Fibroblast of skin of right biceps (primary cell): ENCODE measurements at places on chromosomes 16 and 17.

- DNase-seq, result no peak
Observed at GRCh38 chr17:15264542-15264941, 584 bp downstream of the PMP22 start.

- no peak for DNase-seq
Observed at GRCh38 chr16:81565321-81566028, 120.9 kb downstream of the CMIP start.

DNA sequence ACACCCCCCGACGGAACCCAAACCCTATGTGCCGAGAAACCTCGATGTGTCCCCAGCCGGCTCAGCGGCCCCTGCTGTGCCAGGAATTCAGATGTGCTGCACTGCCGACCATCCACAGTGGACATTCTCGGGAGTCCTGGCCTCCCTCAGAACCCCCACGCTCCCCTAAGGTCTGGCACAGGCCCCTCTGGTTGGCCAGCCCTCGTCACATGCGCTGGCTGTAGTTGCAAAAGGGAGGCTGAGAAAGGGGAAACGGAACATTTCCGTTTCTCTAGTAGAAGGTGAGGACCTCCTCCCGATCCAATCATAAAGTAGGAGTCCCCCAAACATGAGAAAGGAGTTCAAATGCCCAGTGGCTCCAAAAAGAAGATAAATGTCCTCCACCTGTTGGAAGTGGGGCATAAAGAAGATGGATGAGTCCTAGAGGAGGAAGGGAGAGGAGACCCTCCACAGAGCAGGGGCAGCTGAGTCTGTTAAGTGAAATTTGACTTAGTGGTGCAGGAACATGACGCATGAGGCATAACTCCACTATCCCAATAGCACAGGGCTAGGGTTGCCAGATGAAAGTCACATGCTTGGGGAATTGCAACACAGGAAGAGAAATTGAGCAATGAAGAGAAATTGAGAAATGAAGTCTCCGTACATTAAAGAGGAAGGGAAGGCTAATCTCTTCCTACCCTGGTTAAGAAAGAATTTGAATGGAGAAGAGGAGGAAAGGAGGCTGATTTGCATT, 49.3 kb upstream of the WSB1 start:
- DNase-seq, result peak; percentile 88

DNA sequence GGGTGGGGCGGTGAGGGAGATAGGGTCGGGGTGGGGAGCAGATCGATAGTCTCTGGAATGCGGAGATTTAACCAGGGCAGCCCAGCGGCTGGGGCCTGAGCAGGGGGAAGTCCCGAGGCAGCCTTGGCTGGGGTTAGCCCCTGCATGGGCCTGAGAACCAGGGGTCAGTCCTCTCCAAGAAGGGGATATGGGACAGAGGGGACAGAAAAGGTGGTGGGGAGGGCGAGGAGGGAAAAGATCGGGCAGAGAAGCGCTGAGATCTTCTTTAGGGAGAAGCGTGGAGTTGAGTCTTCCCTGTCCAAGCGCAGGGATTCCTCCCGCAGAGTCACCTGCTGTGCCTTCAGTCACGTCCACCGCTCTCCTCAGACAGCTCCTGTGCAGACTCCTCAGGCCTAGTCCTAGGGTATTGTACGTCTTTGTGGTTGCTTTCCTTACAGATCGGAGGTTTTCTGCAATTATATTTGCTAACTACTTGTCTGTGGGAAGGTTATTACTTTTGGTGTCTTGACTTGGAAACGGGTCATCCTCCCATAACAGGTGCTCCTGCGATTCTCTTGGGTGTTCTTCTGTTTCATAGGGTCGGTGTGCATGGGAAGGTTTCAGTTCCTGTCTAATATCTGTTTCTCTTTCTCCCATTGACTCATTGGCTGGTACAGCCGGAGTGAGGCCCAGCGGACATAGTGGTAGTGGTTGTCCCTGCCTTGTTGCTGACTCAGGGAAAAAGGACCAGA, 952 bp downstream of the CD300A start:
- DNase-seq, result no peak

DNA sequence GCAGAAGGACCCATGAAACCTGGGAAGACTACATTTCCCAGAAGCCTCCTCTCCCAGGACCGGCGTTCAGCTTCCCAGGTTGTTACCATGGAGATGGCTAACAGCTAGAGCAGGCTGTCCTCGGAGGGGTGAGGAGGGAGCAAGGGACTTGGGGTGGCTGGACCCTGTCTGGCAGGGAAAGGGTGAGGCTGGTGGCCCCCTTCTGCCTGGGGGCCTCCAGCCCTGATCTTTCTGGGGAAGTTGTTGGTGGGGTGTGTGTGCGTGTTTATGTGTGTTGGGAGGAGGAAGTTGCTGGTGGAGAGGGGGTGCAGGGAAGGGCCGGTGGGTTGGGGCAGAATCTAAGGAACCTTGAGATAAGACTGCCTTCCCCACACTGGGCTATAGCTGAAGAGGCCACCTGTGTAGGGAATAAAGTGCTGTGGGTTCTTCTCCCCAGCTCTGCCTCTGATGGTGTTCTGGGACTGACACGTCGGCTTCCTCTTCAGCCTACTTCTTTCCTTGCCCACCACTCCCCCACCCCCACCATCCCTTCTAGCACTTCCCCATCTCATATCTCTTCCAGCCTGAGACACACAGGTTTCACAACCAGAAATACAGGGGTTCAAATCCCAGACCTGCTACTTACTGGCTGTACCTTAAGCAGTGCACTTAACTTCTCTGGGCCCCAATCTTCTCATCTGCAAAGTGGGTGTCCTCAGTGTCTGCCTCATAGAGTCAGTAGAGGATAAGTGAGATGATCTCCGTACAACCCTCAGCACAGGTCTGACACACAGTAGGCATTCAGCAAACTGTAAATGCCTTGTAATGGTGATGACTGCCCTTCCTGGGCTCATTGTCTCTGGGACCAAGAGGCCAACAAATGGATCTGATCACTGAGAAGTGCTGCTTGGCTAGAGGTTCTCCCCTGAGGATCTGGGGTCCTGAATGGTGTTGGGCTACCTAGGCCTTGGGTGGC, at the start of gene DRC7:
Gene DRC7 (plus strand): TSS at position 82 of the 955 bp plus-strand sequence. CDS start 3,144 bp downstream, outside the sequence.
- DNase-seq, result peak; percentile 20

GRCh38 chr17:81066771-81067315, 31.9 kb downstream of the BAIAP2 start:
- no peak for DNase-seq

DNA sequence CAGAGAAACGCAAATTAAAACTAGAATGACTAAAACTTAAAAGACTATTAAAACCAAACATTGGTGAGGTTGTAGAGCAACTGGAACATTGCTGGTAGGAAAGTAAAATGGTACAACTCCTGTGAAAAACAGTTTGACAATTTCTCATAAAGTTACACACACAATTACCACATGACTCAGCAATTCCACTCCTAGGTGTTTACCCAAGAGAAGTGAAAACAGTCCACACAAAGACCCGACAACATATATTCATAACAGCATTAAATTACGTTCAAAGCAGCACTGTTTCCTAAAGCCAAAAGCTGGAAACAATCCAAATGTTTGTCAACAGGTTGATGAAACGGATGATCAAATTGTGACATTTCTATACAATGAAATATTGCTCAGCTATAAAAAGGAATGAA, 26.5 kb upstream of the ALOX12 start:
- DNase-seq, result no peak

- peak; percentile 45 for DNase-seq
Observed at GRCh38 chr17:41211845-41212466, 14.5 kb upstream of the KRTAP9-2 start.

GRCh38 chr17:28760601-28761562, 17.1 kb downstream of the TRAF4 start:
- DNase-seq, result peak; percentile 42

DNA sequence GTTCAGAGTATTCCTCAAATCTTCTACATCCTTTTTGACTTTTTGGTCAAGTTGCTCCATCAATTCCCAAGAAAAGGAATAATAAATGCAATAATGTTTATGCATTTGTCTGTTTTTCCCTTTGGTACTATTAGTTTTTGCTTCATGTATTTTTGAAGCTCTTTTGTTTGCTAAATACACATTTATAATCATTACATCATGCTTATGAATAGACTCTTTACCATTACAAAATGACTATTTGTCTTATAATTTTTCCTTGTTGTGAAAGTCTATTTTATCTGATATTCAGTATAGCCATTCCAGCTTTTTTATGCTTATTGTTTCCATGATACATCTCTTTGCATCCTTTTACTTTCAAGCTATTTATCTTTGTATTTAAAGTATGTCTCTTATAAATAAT, 41.2 kb downstream of the CEP112 start:
- no peak for DNase-seq

- no peak for DNase-seq
Observed at GRCh38 chr17:63528183-63528582, 5.0 kb downstream of the KCNH6 start.

DNA sequence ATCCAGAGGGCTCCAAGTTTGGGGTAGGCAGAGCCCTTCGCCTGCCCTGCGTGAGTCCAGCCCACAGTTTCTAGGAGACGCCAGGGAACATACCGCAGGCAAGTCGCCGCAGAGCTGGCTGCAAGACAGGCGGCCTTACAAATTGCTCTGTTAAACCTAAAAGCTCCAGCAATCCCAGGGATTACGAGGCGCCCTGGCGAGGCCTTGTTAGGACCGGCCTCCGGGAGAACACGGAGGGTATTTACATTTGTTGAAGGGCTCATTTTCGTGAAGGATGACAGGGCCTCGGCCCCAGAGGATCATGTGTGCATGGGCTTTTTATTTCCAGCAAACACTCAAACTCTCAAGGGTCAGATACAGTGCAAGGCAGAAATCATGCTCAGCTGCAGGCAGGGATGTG, 77.6 kb upstream of the FOXF1 start:
- DNase-seq, result no peak

DNA sequence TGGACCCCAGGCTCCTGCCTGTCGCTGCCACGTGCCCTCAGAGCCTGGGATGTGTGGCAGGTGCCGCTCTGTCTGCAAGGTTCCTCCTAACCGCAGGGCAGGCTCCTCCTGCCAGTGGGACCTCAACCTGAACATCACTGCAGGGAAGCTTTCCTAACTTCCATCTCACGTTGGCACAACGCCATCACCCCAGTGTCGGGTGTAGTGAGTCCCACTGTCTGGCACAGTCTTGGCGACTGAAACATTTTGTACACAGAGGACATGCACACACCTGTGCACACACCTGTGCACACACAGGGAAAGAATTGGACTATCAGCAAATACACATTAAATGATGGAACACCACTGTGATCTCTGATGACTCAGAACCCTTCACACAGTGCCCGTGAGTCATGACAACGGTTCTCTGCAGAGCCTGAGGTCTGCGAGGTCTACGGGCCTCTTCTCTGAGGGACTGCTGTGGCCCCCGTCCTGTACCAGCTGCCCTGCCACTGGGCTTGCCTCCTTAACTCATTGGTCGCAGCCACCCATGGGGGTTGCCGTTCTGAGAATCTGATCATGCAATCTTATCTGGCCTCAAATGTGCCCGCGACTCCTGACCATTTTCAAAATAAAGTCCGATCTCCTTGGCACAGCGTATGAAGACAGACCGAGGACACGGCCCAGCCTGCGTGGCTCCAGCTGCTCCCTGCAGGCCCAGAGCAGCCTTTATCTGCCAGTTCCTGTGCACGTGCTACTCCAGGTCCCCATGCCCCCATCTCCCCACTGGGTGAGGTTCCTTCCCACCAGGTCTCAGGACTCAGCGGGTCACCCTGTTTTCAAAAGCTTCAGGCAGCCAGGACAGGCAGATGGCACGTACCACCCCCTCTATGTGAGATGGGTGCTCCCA, 7.6 kb downstream of the CCDC57 start:
- peak; percentile 76 for DNase-seq

GRCh38 chr17:32298721-32299579, 33.3 kb downstream of the RHBDL3 start:
- DNase-seq, result no peak

DNA sequence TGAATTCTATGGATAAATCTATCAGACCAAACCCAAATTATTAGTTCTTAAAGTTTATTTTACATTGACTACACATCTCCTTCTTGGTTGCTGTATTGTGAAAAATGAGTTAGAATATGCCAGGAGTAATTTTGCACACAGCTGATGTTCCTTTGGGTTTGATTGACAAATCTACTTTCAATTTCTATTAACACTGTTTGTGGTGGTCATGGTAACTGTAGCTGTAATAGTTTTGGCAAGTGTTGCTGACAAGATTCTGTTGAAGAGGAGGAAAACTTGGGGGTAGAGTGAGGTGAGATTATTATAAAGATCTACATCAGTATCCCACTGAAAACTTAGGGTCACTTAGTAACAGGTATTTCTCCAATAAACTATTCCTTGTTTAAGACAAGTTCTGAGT, 30.3 kb downstream of the MRTFB start:
- DNase-seq, result no peak

- DNase-seq, result no peak
Observed at GRCh38 chr16:28059841-28060575, 3.5 kb downstream of the GSG1L start.

- no peak for DNase-seq
Observed at GRCh38 chr16:47047524-47048203, 74.2 kb upstream of the DNAJA2 start.

DNA sequence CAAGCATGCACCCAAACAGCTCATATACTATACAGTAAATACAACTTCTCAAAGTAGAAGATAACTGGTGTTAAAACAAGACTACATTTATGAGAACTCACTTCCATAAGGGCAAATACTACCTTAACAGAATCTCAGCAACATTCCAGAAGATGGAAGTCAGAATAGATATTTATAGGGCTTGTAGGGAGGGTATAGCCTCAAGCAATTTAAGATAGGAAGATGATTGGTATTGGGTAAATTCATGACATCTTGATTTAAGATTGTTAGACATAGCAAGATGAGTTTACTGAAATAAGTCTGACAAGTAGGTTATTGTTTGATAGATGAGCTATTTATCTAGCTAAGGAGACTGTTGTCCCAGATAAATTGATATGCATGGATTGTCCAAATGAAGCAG, 250.2 kb downstream of the CDH13 start:
- DNase-seq, result no peak

DNA sequence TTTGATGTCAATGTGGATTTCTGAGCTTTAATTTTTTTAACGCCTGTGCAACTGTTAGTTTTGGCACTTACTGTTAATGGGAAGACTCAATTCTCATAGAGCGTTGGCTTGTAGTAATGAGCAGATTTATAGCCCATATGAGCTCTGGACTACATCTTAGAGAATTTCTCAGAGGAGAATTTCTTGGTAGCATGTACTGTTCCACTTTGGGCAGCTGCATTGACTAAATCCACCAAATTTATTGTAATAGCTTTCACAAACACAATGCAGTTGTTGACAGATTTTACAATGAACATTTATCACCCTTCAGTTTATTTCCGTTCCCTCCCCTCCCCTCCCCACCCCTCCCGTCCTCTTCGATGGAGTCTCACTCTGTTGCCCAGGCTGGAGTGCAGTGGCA, 193.9 kb downstream of the PRKCA start:
- DNase-seq, result no peak

GRCh38 chr17:5135726-5136579, 20.1 kb downstream of the USP6 start:
- no peak for DNase-seq

- no peak for DNase-seq
Observed at GRCh38 chr16:30437511-30438046, 7.7 kb upstream of the DCTPP1 start.
